ENCODE measurements at places on chromosomes 7 and 10.

DNA sequence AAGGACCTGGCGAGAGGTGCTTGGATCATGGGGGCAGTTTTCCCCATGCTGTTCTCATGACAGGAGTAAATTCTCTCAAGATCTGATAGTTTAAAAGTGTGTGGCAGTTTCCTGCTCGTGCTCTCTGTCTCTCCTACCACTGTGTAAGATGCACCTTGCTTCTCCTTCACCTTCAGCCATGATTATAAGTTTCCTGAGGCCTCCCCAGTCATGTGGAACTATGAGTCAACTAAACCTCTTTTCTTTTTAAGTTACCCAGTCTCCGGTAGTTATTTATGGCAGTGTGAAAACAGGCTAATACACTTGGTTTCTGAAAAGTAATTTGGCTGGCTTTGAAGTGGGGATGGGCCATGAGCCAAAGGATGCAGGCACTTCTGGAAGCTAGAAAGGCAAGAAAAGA lies 268.0 kb upstream of the KAT6B start:
- no peak for DNase-seq

GRCh38 chr7:23098460-23098859 lies 7.1 kb upstream of the KLHL7 start:
- no peak for DNase-seq

DNA sequence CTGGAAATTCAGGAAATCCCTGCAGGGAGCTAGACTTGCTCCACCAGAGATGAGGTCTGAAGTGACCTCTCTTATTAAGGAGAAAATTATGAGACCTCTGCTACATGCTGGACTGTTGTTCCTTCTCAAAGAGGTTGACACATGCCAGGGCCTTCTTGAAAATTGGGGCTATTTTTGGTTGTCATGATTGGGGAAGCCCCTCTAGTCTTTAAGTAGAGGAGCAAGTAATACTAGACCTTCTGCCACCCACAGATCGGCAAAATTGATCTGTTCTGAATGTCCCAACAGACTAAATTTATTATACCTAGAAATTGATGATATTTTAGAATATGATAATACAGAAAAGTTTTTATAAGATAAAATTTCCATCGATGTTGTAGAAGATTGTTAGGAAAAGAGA lies 160.8 kb upstream of the GRB10 start:
- DNase-seq: no peak

- no peak for DNase-seq
These were observed 104.2 kb downstream of the KIF20B start for GRCh38 chr10:89805599-89806013.

DNA sequence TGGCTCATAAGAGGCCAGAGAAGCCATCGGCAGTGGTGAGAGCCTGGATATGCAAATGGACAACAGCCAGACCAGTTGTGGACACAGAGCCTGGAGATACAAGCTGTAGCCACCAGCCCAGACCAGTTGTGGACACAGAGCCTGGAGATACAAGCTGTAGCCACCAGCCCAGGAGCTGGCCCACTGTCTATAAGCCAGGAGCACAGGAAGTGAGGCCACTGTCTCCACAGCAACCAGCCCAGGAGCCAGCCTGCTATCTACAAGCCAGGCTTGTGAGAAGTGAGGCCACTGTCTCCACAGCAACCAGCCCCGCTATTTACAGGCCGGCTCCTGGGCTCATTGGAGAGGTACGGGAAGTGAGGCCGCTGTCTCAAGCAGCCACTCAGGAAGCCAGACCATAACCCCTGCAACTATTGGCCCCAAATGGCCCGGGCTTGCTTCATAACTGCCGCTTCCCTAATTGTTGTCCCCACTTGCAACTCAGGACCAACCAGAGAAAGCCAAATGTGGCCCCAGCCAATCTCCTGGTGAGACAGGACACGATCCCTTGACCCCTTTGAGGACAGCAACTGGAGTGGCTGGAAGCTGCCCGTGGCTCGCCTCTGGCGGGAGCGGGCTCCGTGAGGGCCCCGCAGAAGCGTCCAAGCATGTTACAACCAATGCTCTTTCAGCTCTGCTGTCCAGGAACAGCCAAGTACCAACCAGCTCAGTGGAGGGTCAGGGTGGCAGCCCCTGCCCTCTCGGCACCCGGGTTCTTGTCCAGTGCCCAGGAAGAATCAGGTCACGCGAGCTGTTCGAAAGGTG lies 44.1 kb upstream of the CNPY1 start:
- DNase-seq: no peak

GRCh38 chr10:66917104-66917503 lies 8.7 kb upstream of the LRRTM3 start:
- DNase-seq: no peak

- DNase-seq: peak; percentile 89
These were observed 13.5 kb downstream of the MYOF start for GRCh38 chr10:93468461-93469213.

GRCh38 chr10:3353235-3353634 lies 180.7 kb upstream of the PITRM1 start:
- DNase-seq: no peak

GRCh38 chr7:110507369-110507768 lies 583.6 kb upstream of the LRRN3 start:
- DNase-seq: no peak

DNA sequence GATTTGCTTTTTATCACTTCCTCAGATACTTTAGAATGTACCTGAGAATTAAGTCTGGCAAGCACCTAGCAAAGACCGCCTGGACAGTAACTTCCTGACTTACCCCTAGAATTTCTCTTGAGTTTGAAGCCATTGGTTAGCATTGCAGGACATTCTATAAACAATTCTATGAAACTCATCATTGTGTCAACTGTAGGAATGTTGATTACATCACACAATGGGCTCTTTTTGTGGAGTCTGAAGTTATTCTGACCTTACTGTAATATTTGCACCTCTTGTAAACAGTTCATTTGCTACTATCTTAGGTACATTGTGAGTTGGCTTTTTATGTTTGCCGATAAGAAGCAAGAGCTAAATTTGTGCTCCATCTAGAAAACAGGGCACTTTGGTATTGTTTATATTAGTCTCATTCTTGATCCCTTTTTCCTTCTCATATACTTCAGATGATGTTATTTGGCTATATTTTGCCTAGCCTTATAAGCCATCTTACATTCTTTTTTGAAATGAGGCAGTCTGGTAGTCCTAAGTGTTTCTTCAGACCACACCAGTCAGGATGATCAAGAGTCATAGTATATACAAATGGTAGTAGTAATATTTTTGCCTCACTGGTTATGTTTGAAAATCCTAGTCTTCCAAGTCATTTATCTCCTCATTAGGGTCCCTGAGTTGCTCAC lies 52.4 kb downstream of the CASD1 start:
- peak; percentile 56 for DNase-seq

DNA sequence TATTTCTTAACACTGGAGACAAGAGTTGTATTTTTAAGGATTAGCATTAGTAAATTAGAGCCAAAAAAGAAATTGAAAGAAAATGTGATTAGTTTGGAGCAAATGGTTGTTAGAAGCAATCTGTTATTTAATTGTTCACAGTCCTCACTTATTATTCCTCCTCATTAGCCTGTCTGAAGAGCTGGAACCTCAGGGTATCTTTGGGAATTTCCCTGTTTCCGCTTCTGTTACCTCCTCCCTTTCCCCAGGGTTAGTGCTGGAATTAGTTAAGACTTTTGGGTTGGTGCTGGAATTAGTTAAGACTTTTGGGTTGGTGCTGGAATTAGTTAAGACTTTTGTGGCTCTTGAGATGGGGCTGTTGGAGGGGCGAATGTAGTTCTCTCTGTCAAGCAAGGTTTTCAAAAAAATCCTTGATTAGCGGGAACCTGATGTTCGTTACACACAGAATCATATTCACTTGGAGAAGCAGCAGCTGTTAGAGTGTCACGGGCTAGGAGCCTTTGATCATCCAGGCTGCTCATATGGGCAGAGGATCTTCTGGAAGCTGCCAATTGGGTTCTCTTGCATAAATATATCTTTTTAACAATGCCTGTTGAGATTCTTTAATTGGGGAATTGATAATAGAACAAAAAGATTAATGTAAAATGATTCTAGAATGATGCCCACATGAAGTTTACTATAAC lies 251.0 kb upstream of the NPSR1 start:
- DNase-seq: no peak

- no peak for DNase-seq
These were observed 17.4 kb upstream of the TMEM236 start for GRCh38 chr10:17734432-17735080.

DNA sequence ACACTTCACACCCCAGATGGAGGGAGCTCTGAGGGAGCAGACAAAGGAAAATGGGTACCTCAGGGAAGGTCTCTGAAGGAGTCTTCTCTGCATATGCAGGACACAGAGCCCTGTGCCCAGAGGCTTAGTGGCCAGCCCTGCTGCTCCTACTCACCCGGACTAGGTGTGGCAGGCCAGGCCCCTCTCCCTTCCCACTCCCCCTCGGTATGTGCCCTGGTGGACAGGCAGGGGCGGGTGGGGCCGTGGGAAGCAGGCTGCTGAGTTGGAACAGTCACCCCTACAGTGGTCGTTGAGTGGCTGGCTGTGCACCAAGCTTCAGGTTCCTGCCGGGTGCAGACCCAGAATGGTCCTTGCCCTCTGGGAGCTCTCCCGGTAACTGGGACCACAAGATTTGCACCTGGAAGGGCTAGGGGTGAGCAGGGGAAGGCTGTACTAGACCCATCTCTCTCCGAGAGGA lies 68.6 kb downstream of the ZMIZ1 start:
- no peak for DNase-seq

DNA sequence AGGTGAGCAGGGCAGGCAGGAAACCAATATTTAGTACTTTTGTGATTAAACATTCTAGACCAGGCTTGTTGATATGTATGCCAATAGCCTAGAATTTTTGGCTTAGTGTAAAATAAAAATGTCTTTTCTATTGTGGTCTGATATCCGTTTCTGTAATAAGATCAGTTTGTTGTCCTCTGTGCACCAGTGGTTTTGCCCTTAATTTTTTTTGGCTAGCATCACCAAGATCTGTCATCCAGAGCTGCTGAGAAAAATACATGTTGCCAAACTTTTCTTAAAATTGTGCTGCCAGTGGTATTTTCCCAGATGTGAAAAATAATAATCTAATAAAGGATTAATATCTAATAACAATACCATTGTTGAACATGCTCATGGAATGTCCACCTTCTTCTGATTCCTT lies 115.6 kb downstream of the TWIST1 start:
- DNase-seq: no peak

GRCh38 chr10:67621834-67622233 lies 74.2 kb downstream of the CTNNA3 start:
- no peak for DNase-seq

Data from HS-5 (cell line).